ENCODE measurements at places on chromosomes 13 and 19.

DNA sequence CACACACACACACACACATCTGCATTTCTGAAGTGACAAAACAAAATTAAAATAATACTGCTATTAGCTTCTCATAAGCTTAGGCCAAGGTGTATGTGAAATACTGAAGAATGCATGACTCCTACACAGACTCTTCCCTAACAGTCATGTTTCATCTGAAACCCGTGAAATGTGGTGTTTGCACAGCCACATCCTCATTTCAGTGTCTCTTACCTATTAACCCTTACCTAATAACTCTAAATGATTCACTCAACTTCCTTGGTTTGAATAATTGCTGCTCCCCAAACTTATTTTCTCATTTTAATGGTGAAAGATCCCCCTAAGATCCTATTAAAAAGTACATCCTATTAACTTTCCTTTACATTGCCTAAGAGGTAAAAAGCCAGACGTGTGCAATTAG, 117.6 kb downstream of the MIPEP start:
- DNase-seq = no peak

DNA sequence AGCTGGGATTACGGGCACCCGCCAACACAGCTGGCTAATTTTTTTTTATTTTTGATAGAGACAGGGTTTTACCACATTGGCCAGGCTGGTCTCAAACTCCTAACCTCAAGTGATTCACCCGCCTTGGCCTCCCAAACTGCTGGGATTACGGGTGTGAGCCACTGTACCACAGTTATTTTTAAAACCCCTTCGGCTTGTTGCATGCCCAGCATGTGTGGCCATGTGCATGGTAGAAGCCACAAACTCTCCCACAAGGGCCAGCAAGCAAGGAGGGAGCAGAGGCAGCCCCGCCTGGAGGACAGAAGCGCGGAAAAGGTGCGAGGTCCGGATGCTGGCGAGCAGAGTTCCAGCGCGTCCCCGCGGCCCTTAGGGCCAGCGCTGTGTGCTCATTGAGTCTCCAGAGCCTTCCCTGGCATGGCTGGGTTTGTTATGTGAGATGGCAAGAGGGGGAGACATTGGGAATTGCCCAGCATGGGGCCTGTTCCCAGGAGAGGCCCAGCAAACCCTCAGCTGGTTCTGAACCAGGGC, 12.9 kb downstream of the THOP1 start:
- DNase-seq = no peak

- DNase-seq = no peak
Measured at GRCh38 chr19:44539236-44539826, 9.9 kb upstream of the CEACAM20 start.

GRCh38 chr13:100490692-100491091, 97.9 kb downstream of the GGACT start:
- DNase-seq = no peak

DNA sequence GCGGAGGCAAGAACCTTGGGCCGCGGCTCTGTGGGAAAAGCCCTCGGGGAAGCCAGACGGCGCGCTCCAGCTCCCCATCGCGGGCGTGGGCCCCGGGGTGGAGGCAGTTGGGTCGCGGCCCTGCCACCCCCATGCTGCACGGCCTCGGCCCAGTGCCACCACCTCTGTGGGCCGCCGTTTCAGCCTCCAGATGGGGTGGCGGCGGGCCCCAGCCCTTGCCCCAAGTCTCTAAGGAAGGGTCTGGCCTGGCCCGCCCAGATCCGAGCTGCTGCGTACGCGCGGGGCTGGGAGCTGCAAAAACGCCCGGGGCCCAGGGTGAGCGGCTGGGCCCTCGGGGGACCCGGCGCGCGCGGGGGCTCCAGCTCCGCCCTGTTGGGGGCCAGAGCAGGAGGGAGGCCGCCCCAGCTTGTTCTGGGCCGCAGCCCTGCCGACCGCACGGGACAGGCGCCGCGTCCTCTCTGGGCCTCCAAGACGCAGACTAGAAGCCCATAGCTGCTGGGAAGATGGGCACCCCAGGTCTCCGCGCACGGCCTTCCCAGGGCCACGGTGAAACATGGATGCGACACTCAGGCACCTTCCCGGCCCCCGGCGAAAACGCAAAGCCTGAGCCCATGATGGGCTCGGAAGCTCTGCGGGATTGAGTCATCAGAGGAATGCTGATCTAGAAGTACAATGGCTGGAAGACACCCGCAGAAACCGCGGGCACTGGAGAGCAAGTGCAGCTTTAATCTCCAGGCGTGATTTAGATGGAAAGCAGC, 110.1 kb downstream of the KCTD15 start:
- no peak for DNase-seq
